ENCODE measurements at places on chromosomes 5 and 9.

DNA sequence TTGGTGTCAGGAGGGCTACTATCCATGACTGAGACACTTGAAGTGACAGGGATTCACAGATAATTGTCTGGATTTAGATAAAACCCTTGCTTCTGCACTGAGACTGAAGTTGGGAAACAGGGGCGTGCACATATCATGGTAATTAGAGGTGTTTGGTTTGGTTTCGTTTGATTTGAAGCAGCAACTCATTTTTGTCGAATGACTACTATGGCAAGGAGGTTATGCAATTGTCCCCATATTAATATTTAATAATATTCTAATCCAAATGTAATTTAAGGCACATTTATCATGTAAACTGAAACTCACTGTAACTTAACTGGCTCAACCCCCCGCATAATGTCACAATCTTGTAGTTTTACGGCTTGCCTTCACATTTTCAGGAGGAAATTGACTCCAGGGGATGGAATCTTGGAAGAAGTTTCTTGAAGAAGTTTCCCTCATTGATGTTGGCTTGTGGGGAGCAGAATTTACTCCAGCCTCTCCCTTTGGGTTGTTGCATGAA lies 12.5 kb downstream of the ZNF366 start:
- no peak for DNase-seq

DNA sequence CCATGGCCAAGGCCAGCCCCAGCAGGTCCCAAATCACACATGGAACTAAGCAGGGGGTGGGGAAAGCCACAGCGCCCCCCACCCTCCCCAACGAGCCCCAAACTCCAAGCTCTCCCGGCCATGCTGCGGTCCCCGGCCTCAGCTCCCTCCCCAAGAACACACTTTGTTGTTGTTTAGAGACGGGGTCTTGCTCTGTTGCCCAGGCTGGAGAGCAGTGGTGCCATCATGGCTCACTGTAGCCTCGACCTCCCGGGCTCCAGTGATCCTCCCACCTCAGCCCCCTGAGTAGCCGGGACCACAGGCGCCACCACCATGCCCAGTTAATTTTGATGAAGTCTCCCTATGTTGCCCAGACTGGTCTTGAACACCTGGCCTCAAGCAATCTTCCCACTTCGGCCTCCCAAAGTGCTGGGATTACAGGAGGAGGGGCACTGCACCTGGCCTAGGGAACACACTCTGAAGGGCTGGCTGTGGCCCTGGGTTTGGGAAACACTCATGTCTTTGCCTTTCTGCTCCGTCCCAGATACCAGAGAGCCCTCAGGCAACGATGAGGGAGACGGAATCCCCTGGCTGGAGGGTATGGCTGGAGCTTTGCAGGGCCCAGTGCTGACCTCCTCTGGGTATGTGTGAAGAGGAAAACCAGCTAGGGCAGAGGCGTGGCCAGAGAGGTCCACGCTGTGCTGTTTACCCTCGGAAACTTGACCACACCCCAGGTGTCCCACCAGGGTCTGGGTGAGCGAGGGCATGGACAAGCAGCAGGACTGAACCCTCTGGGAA lies 53.2 kb upstream of the UBAC1 start:
- no peak for DNase-seq

- DNase-seq, result no peak
These were observed 16.6 kb upstream of the DCAF12 start for GRCh38 chr9:34143116-34143515.

GRCh38 chr9:90100014-90100413 lies 495.2 kb downstream of the GADD45G start:
- no peak for DNase-seq

DNA sequence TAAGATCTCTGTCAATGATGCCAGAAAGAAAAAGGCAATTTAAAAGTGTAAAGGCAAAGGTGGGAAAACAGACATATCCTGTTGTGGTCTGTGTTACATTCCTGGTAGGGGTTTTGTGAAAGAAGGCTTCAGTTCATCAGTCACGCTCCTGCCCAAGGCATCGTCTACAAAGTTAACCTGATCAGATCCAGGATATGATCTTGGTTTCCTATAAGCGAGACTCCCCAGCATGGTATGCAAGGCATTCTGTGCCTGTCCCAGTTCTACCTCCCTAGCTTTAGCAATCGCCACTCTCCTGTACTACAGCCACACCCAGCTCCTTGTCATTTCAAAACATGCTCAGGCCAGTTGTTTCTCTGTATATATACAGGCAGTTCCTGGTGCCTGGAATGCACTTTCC lies 58.0 kb upstream of the PTPN3 start:
- DNase-seq, result no peak

GRCh38 chr5:62974623-62975022 lies 396.0 kb downstream of the LRRC70 start:
- DNase-seq, result no peak

- DNase-seq, result no peak
These were observed 123.9 kb downstream of the EHMT1 start for GRCh38 chr9:137742698-137743097.

- no peak for DNase-seq
These were observed 214.6 kb upstream of the CCNH start for GRCh38 chr5:87627363-87627762.

DNA sequence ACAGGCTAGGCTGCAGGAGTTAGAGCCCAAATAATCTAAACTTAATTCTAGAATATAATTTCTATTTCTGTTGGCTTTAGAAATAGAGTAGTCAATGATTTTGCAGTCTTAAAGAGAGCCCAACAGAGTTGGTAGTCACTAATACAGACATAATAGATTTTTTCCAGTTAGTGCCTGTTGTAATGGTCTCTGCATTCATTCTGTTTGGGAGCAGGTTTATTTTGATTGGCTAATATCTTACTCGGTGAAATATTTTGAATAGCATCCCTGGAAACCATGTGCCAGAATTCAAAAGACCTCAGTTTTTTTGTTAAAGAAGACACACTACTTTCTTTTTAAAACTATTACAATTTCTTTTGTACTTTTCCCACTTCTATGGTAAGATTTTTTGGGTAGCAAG lies 107.2 kb downstream of the RASGRF2 start:
- DNase-seq, result no peak

DNA sequence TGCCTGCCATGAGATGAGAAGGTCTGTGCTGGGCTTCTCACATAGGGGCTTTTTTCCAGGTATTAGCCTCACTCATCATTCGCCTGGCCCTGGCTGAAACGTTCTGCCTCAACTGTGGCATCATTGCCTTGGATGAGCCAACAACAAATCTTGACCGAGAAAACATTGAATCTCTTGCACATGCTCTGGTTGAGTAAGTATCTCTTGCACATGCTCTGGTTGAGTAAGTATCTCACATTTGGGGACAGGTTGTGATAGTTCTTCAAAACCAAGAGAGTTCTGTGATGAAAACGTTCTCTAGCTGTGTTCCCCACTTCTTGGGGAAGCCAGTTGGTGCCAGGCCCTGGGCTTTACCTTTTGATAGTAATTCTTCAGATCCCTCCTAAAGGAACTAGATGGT lies 17.4 kb upstream of the IL13 start:
- DNase-seq, result no peak

DNA sequence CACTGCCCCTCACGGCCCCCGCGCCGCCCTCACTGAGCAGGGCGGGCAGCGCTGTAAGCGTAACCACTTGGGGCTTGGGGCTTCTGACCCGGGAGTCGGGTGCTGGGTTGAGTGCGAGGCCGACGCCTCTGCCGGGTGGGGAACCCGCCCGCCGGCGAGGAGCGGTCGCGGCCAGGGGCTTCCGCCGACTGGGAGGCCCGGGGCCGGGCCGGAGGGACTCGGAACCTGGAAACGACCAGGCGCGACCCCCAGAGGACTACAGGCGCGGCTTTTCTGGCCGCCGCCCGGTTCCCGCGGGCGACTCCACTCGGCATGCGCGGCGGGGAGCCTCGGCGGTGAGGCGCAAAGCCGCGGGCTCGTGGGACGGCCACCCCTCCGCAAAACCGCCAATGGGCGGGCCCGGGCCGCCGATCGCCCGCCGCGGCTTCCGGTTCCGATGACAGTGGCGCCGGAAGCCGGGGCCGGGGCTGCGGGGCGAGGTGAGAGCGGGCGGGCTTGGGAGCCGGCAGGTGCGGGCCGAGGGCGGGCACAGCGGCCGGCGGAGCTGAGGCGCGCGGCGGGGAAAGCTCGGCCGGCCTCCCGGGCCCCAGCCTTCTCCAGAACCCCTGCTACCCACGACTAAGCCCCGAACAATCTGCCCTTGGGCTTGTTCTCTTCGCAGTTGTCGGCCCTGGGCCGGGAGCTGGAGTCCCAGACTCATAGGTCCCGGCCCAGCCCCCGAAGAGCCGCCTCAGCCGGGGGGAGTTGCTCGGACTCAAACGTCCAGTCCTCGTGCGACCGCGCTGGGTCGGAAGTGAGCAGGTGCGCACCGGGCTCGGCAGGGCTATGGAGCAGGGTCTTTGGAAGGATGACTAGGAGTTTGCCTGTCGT lies at the start of gene RMND5B:
Gene RMND5B (plus strand): TSS at position 439 of the 870 bp plus-strand sequence. CDS start 7,106 bp downstream, outside the sequence.
- peak; percentile 82 for DNase-seq

GRCh38 chr5:171614971-171615653 lies 170.5 kb upstream of the SMIM23 start:
- DNase-seq, result no peak

GRCh38 chr9:75488719-75489110 lies 400.4 kb downstream of the OSTF1 start:
- no peak for DNase-seq

GRCh38 chr5:174725261-174725990 lies 1.0 kb downstream of the MSX2 start:
- no peak for DNase-seq

GRCh38 chr5:16870878-16871277 lies 65.2 kb downstream of the MYO10 start:
- no peak for DNase-seq

DNA sequence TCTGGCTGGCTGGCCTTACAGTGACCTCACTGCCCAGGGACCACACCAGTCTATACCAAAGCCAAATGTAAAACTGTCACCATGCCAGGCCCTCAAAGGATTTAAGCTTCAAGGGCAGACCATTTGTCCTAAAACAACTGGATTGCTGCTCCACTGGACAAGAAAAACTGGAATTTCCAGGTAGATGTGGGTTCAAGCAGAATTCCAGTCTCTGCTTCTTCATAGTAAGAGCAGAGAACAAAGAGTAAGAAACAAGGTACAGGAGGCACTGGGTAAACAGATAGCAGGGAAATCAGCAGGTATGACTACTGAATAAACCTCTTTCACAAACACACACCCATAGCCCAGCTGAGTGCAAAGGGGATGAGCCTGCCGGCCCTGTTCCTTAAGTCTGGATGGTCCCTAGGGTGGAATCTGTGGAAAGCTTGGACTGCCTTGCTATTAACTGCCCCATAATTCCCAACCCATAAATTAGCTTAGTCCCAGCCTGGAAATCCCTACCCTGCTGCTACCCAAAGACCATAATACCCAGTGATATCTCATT lies 5.5 kb downstream of the B4GALT1 start:
- no peak for DNase-seq

DNA sequence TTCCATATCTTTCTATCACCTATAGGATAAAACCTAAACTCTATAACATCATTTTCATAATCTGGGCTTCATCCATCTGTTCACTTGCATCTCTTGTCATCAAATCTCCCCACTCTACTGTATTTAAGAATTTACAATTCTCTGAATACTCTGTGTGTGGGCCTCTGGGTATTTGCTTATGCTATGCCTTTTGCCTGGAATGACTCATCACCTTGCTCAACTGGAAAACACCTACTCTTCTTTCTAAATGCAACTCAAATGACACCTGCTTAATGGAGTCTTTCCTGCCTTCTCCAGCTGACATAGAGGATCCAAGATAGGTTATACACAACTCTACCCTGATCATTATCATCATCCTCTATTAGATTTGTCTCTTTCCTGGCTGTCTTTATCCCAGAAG lies 421.7 kb downstream of the SPATA31D1 start:
- DNase-seq, result no peak

DNA sequence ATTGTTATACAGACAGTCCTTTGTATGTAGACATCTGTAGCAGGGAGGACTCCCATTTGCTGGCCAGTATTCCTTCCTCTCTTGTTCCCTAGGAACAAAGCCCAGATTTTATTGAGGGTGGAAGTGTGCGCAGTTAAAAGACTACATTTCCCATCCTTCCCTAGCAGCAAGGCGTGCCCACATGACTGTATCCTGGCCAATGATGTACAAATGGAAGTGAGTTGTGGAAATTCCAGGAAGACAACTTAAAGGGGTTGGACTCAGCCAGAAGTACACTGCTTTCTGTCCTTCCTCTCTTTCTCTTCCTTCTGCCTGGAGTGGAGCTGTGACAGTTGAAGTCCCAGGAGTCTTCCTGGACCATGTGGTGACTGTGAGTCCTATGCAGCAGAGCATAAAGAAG lies 89.0 kb downstream of the HRH2 start:
- no peak for DNase-seq

DNA sequence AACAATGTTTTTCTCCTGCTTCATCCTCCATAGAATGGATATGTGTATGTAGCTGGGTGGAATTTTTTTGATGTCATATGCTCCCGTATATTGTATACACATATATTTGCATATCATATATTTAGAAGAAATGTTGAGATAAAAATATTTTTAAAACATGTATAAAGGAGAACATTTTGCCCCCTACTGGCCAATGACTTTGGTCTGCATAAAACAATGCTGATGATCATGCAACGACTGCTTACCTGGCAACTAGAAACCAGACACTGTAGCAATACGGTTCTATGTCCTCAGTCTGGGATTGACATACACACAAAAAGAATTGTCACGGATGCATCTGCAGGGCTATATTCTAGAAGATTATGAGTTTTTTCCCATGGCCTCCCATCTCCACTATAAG lies 503.6 kb downstream of the ELAVL2 start:
- DNase-seq, result no peak

- DNase-seq, result no peak
These were observed 131.3 kb downstream of the SEC61B start for GRCh38 chr9:99353408-99353807.

- no peak for DNase-seq
These were observed 213.1 kb downstream of the RFK start for GRCh38 chr9:76181020-76181641.

- peak; percentile 10 for DNase-seq
These were observed 411 bp upstream of the NDUFS4 start for GRCh38 chr5:53560028-53560427.

DNA sequence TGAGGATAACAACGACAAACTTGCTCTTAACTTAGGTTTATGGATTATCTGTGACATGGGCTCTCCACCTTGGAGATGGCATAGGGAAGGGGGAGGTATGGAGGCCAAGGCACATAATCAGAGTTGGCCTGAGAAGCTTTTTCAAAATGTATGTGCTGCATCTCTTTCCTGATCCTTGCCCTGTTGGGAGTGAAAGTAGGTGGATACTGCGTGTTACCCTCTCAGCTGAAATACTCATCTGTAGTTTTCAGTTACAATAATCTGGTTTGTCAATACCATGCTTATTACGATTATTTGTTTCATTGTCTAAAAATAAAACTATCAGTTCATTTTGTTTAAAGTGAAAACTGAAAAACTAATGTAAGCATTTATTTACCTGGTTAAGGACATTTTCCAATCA lies 86.7 kb downstream of the SLC44A1 start:
- no peak for DNase-seq

- no peak for DNase-seq
These were observed 95.5 kb downstream of the CAMSAP1 start for GRCh38 chr9:135811801-135812200.

DNA sequence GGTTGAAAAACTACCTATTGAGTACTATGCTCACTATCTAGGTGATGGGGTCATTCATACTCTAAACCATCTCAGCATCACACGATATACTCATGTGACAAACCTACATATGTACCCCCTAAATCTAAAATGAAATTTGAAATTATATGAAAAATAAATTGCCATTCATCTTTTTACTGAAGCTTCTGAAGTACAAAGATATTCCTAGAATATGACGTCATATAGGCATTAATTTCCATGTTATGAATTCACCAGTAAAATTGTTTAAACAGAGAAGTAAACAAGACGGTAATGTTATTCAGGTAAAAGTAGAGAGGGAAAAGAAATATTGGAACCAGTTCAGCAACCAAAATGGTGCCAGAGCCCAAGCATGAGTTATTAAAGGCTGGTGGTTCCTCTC lies 173.0 kb downstream of the MRPS30 start:
- no peak for DNase-seq
